Stimulated activated CD8-positive, alpha-beta memory T cell treated with anti-CD3 and anti-CD28 coated beads, Interleukin-7, amount 100 ng/mL, for 1 hour (primary cell): ENCODE measurements at places on chromosomes 16 and 17.

- DNase-seq: peak; percentile 26
These were observed 43.4 kb upstream of the ICAM2 start for GRCh38 chr17:64063766-64064224.

GRCh38 chr17:6179017-6179416, 108.8 kb downstream of the WSCD1 start:
- DNase-seq: no peak

- DNase-seq: no peak
These were observed 44.0 kb downstream of the PLCG2 start for GRCh38 chr16:81823111-81823510.

DNA sequence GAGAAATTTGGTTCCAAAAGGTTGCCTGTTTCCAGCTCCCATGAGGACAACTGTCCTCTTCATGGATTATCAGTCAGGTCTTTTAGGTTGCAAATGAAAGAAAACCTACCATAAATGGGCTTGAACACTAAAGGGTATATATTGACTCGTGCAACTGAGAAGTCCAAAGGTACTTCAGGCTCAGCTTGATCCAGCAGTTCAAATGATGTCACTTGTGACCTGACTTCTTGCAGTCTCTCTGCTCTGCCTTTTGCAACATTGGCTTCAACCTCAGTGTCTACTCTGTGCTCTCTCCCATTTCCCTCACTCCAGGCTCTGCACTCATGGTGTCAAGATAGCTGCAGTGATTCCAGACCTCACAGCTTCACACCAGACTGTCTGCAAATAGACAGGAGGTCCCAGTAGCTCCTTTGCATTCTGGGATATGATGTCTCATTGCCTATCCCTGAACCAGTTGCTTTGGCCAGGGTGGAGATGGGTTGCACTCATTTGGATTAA, 5.5 kb upstream of the CALB2 start:
- DNase-seq: no peak

- no peak for DNase-seq
These were observed 4.0 kb upstream of the METRNL start for GRCh38 chr17:83075270-83075880.
